ENCODE measurements at places on chromosomes 7 and 10.

DNA sequence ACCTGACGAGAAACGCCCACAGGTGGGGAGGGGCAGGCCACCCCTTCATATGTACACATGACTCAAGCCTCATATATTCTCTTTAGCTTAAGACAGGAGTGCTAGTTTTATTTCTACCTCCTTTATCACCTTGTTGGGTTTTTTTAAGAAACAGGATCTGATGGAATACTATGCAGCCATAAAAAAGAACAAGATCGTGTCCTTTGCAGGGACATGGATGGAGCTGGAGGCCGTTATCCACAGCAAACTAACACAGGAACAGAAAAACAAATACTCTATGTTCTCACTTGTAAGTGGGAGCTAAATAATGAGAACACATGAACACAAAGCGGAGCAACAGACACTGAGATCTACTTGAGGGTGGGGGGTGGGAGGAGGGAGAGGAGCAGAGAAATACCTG, 11.2 kb upstream of the HUS1 start:
- DNase-seq: no peak

DNA sequence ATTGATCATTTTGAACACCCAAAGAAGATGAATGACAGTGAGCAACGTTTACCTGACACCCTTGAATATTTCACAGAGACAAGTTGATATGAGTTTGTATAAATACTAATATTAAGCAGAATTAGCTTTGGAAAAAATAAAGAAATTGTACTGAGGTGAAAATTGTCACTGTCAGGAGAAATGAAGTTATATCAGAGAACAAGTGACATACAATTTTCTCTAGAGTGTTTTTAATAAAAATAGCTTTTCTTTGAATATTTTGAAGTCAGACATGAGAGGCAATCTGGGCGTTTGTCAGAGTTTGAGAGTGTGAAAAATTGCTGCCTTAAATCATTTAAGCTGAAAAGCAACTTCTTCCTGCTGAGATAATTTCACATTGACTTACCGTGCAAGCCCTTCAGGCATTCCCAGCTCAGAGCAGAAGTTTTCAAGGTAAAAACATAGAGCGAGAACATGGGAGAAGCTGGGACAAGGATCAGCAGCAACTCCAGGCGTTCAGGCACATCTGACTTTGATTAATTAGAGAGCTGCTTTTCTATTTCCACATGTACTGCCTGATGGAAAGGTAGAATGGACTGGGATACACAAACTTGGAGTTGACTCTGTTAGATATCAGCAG, 535.9 kb downstream of the TFEC start:
- no peak for DNase-seq

GRCh38 chr10:76318211-76318610, 886.8 kb downstream of the LRMDA start:
- no peak for DNase-seq

GRCh38 chr10:36263871-36264270, 621.8 kb upstream of the FZD8 start:
- no peak for DNase-seq

DNA sequence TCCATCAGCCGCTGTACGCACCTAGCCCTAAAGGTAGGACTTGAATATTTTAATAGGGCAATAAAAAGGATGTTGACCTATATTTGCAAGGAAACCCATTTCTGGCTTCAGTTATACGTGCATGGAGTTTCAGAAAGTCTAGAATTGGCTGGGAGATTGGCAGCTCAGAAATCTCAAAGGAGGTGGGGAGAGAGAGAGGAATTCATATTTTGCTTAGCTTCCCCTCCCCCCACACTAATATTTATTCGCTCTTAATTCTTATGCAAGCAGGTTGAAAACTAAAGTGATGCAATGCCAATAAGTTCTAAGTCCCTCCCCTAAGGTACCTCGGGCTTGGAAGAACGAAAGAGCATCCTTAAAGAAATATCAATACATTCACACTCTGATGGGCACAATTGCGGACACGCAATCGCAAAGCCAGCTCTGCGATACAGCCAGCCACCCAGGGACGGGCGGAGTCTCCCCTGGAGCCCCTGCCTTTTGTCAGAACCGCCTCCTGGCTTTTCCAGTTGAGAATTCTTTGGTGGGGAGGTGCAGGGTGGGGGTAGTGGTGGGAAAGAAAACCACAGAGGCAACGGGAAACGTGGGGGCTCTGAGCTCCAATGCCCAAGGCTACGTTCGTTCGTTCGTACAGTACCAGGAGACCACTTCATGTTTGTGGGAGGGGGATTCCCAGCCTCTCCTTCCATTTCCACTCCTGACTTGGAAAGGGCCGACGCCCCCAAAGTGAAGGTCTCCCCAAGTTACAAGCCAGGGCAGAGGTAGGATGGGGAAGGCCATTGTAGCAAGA, 1.3 kb downstream of the SHH start:
- no peak for DNase-seq

- no peak for DNase-seq
Measured at GRCh38 chr10:117504562-117504961, 38.0 kb upstream of the EMX2 start.

DNA sequence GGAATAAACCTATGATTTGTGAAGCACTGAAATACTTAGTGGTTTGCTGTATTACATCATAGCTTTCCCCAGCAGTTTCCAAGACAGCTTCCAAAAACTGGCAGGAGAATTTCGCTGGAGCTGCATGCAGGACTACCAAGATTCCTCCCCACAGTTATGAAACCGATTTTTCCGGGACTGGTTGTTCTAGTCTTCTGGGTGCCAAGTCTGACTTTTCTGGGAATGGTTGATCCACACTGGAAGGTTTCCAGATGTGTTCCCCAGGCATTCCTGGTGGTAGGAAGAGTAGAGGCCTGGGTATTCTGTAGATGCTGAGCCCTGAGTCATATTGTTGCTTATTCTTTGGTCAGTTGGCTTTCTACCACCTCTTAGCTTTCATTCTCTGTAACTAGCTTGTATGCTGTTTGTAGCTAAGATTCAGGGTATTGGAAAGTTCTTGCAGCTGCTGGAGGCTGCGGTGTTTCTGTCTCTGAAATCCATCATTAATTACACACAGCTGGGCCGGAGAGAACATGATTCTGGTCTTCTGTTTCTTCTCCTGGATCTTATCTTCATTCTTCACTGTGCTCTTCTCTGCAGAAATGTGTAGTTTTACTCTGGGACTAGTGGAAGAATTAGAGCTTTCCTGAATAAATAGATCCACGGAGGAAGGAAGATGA, 6.3 kb downstream of the ABCC2 start:
- DNase-seq: no peak

DNA sequence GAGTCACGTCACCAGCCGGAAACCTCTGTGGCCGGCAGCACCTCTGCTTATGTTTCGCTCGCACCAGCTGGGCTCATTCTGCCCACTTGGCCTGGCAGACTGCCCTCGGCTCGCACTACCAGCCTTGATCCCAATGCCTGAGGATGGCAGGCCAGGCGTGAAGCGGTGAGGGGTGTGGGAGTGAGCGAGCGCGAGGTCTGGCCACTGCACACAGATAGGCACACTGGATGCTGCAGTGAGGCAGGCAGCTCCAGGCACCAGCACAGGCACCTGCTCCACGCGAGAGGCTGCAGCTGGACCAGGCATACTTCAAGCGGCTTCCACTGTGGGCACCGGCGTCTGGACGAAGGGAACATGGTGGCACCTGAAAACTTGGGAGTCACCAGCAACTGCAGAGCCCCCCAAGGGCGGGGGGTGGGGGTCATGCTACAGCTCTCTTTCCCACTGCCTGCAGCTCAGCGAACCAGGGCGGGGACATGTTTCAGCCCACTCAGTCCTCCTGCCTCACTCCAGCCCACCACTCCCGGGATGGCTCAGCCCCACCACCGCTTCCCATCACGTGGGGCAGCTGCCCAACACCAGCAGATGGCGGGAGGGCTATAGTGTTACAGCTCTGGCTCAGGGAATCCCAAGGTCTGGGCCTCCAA, 5.4 kb upstream of the DMTF1 start:
- DNase-seq: no peak

- DNase-seq: no peak
Measured at GRCh38 chr10:104022026-104022425, 55.1 kb downstream of the SLK start.

DNA sequence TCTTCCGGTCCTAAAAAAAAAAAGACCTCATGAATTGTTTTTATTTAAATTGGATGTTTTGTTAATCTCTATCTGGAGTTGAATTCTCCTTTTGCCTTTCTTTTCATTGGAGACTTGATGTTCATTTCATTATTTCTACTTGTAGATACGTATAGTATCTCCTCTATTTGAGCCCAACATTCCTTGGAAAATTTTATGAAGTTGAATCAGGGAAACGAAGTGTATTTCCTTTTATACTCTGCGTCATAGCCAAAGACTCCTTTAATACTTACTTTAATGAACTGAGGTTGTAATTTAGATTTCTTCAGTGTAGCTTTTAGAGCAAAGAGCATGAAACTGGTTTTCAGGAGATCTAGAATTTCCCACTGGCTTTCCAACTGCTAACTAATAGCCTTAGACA, 132.4 kb downstream of the KIAA1217 start:
- no peak for DNase-seq

GRCh38 chr7:140506788-140507464, 27.6 kb upstream of the MKRN1 start:
- no peak for DNase-seq

GRCh38 chr10:24554036-24554435, 169.7 kb downstream of the ARHGAP21 start:
- DNase-seq: no peak

DNA sequence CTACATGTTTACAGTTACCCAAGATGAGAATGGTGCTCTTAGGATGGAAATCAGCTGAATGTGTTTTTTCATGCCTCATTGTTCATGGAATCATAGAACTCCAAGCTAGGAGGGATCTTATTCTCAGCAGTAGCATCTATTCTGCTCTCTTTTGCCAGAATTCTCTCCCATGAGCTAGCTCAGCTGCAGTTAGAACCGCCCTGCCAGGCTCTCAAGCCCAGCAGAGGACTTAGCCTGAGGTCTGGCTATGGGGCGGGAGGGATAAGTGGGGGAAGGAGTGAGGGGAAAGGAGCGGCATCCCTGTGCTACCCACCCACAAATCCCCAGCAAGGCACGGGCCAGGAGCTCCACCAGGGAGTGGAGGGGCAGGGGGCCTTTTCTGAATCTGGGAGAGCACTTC, 120.7 kb upstream of the PLXNA4 start:
- no peak for DNase-seq

DNA sequence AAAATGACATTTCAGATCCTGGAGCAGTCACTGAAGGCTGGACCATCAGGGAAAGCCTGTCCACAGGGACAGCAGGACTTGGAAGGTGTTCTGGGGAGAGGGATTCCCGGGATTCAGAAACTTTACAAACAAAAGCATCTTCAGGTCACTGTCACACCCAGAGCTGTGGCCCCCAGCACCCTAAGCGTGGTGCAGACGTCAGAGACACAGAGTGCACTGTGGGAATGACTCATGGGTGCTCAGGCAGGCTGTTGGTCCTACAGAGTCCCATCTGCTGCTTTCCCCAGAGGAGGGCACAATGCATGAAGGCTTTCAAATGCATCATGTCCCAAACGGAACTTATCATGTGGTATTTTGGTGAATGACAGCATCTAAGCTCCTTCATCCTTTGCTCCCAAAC, 13.1 kb upstream of the LRMDA start:
- DNase-seq: no peak

All from iPS DF 19.7 (cell line).